ENCODE measurements at places on chromosomes 12 and 14.

GRCh38 chr12:128286970-128287369 is 20.0 kb downstream of the TMEM132C start:
- DNase-seq = no peak

- DNase-seq = no peak
Measured at GRCh38 chr12:114408886-114409851, 3.2 kb upstream of the TBX5 start.

GRCh38 chr12:27472604-27473003 is 26.1 kb downstream of the SMCO2 start:
- no peak for DNase-seq

DNA sequence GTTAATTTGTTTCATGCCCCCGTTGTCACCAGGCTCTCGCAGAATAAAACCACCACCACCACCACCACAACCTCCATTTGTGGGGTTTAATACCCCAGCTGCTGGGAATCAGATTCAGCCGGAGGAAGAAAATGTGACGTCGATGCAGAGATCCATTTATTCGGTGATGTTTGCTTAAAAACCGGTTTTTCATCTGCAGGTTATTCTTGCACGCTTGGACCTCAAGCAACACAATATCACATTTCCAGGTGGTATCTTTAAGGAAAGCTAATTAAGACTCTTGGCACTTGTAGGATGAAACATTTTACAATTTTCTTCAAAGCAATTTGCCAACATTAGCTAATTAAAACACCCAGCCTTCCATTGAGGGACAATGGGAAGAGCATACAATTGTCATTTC is 39.8 kb downstream of the SPRING1 start:
- no peak for DNase-seq

- DNase-seq = no peak
Measured at GRCh38 chr12:90055071-90055470, 346.4 kb upstream of the ATP2B1 start.

- DNase-seq = no peak
Measured at GRCh38 chr14:55221186-55221585, 29.8 kb upstream of the DLGAP5 start.

DNA sequence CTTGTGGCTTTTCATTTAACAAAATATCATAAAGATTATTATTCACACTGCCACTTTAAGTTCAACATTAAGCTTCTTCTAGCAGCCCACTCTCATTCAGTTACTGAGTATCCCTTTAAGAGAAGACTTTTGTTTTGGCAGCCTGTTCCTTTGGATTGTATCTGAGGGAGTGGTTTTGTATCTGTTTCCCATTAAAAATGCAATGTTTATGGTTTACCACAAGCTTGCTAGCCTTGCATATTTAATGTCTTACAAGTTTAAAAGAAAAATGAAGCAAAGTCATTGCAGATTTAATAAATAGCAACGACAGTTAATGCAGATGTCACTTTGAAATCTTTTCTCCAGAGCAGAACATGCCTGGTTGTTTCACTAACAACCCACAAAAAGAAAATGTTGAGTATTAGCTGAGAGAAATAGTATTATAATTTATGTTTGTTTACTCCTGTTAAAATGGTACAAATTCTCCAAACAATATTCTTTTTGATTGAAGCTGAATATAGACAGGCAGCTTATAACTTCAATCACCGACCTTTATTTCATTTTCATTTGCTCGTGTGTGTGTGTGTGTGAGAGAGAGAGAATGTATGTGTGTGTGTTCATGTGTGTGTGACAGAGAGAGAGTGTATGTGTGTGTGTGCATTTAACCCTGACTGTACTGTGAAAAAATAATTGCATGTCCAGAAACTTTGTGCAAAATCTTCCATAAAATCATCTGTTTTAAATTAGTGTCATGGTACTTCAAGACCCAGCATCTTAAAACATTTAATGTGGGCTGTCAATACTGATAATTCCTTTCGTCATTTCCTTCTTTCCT is 1.8 kb downstream of the DCN start:
- no peak for DNase-seq

DNA sequence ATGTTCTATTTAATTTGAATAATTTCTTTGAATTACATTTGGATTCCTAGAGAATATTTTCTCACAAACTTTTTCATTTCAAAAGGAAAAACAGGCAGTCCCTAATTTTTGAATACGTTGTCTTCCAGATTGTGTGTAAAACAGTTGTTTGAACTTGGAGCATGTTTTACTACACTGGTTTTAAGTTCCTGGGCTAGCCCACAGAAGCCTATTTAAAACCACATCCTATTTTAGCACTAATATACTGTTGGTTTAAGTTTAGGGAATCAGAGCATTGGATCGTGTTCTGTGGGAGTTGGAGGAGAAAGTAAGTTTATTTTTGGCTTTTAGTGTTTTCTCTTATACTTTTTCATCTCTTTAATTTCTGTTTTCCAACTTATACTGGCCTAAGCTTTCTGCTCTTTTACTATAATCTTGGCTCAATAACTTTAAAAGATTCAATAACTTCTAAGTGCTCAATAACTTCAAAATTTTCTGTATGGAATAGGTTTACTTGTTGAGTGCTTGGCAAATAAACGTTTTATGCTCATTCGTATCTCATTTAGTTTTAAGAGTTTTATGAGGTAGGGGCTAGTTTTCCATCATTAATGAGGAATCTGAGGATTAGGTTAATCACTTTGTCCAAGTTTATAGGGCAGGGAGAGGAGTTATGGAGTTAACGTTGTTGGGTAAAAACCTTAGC is 14.9 kb downstream of the LEMD3 start:
- DNase-seq = no peak

DNA sequence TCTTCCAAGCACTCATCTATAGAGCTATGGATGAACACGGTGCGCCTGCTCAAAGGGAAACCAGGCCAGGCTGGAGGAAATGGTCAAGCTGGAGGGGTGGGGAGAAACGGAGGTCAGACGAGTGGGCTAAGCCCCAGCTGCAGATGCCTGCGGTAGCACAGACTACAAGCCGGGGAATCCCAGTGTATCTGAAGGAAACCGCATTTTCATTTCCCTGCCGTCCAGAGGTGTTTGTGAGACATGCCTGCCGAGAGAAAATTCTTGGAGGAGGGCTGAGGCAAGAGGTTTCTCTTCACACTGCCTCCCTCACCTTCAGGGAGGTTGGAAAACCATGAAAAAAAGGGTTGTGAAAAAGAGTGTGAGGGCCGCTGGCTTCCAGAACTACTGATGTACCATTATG is 102.0 kb upstream of the FOXN3 start:
- no peak for DNase-seq

DNA sequence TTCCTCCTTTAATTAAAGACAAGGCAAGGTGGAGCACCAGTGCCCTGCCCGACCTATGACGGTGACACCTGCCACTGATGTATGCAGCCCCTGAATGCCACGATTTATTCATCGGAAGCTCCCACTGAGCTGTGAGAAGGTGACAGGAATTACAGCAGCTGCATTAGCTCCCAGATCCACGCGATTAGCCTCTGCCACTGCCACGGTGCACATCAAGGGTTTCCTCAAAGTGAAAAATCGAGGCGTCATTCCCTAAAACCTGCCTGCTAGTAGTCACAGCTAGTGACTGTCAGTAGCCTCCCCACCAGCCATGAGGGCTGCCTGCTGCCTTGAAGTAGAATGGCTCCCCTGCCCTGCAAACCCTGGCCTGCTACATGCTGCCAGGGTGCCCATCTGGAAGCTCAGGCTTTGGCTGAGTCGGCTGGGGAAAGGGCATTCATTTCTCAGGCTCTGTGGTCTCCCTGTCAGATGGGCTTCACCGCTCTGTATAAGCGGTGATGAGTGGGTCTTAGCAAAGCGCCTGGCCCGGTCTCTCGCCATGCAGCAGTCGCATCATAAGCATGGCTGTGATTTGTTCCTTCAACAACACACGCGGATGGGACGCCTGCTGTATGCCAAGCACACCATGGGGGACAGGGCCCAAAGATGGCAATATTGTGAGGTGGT is 8.2 kb upstream of the BCL11B start:
- DNase-seq = no peak

DNA sequence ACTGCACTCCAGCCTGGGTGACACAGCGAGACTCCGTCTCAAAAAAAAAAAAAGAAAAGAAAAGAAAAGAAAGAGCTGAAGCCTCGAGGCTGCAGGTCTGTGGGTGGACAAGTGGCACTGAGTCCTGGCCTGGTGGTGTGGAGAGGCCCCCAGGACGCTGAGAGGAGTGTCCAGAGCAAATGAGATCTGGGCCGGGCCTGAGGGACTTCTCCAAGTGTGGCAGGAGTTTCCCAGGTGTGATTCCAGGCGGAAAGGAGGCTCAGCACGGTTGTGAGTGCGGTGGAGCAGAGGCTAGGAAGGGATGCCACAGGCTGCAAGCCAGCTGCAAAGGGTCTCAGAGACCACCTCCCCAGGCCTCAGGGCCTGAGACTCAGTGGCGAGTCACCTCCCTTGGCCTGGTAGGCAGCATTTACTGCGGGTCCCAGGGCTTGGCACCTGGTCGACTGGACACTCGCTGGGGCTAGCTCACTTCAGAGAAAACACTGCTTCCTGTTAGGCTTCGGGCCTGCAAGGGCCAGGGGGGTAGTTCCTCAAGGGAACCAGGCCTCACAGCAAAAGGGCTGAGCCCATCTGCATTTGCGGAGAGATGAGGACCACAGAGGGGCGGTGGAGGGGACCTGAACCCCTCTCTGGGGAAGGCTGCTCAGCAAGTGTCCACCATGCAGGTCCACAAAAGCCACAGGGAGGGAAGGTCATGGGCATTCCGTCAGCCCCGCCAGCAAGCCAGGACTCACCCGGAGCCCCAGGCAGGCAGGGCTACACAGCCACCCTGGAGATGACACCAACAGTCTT is 11.7 kb downstream of the TTC7B start:
- no peak for DNase-seq

- no peak for DNase-seq
Measured at GRCh38 chr12:108826807-108827721, 30.3 kb downstream of the SSH1 start.

GRCh38 chr12:93373961-93374656 is 3.6 kb upstream of the NUDT4 start:
- no peak for DNase-seq
